ENCODE measurements at places on chromosomes 16 and 17. TPM values are rescaled to one million over a fixed set of nuclear protein-coding genes. Genes with fewer than 3 reads are reported as not detected.

- DNase-seq: no peak
These were observed 72.9 kb downstream of the CYTH1 start for GRCh38 chr17:78709119-78709681.

DNA sequence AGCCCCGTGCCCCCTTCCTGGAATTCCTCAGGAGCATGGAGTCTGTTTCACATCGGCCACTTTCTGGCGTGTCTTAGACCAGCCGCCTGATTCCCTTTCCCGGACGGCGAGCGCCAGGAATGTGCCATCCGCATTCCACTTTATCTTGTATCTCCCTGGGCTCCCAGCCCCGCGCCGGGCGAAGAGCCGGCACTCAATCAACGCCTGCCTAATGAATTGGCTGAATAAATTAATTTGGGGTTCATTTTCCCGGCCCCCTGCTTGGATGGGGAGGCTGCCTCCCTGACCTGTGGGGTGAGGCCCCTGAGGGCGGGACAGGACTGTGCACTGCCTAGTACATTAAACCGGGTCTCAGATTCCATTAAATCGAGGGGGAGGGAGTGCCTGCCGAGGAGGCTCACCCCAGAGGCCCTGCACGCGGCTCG lies 282.3 kb upstream of the TNRC6C start:
- no peak for DNase-seq

GRCh38 chr17:71168053-71168741 lies 952.6 kb upstream of the SOX9 start:
- no peak for DNase-seq

DNA sequence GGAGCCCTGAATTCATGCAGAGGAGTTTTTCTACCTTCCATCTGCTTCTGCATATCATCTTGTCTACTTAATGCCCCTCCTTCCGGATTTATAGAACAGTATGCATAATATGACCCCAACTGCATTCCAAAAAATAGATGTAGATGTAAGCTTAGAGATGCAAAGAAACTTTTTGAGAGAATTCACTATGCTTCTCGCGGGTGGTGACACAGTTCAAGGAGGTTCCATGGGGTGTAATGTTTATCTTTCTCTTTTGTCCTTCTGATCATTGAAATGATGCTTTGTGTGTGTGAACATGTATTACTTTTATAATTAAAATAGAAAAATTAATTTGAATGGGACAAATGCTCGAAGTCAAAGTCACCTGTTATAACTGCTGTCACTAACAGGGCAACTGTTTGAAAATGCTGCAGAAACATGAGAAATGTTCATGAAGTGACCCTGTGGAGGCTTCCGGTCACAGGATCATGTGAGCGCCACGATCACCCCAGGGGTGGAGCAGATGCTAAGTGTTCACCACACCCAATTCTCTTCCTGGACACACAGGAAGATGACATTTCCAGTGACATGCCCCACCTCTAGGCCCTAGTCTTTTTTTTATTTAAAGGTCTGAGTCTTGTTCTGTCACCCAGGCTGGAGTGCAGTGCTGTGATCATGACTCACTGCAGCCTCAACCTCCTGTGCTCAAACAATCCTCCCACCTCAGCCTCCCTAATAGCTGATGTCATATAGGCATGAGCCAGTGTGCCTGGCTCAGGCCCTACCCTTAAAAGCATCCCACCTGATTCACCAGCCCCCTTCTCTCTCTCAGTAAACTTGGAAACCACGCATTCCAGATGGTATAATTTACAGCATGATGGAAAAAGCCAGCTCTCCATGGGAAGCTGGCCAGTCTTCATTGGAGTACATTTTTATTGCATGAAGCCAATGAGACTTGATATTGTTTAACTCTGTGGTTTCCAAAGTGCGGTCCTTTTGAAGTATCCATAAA lies 21.0 kb upstream of the AGRP start:
- DNase-seq: no peak

Gene HSD17B1
- 3.3 TPM for total RNA-seq

Gene CCDC92B
- 5.7 TPM for total RNA-seq

Measured in endodermal cell (in vitro differentiated cells).